ENCODE measurements at places on chromosomes 11 and 22.

GRCh38 chr11:97574976-97575665, 1185.3 kb downstream of the JRKL start:
- DNase-seq, result no peak
- no peak overlapping the region for H3K4me3 ChIP-seq
- no peaks in the 10 kb centered on the region for H3K4me1 ChIP-seq
- no peaks in the 10 kb centered on the region for H3K27me3 ChIP-seq
- H3K36me3 ChIP-seq, result no peaks in the 10 kb centered on the region

DNA sequence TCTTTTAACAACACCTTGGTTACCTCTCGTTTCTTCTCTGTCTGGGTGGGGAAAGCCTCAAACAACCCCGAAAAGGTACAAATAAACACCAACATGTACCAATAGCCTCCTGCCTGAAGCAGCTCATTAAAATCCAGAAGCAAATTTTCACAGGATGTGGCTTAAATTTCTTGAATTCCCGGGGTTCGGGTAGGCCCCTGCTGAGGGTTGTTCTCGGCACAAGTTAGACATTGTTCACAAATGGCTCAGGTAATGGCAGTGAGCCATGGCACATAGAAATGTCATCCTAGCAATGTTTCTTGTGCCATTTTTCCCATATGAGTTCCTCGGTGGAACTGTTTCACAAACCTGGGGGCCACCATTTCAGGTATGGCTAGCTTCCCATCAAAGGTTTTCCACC, 19.7 kb upstream of the GLYATL1 start:
- DNase-seq, result no peak
- H3K36me3 ChIP-seq, result no peaks in the 10 kb centered on the region
- H3K27ac ChIP-seq, result no peak overlapping the region
- H3K27me3 ChIP-seq, result no peaks in the 10 kb centered on the region
- H3K4me3 ChIP-seq, result no peak overlapping the region

DNA sequence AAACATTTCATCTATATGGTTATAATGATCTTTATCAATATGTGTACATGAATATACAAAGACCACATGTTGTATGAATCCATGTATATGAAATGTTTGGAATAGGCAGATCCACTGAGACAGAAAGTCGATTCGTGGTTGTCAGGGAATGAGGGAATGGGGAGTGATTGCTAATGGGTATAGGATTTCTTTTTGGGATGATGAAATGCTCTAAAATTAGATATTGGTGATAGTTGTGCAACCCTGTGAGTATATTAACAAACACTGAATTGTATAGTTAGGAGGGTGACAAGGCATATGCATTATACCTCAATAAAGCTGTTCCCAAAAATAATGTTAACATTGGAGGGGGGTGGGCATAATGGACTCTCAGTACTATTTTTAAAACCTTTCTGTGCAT, 5.0 kb upstream of the PTPMT1 start:
- H3K27ac ChIP-seq, result no peak overlapping the region
- H3K36me3 ChIP-seq, result no peaks in the 10 kb centered on the region
- peaks cover 4% of the 10 kb centered on the region for H3K4me1 ChIP-seq
- H3K27me3 ChIP-seq, result no peaks in the 10 kb centered on the region
- no peak for DNase-seq
- H3K4me3 ChIP-seq, result no peak overlapping the region

- H3K27me3 ChIP-seq, result no peaks in the 10 kb centered on the region
- peak within 1 kb of the TSS; percentile 82 for H3K4me3 ChIP-seq
- no peak for DNase-seq
- peak within 1 kb of the TSS; percentile 92 for H3K27ac ChIP-seq
- no peaks in the 10 kb centered on the region for H3K36me3 ChIP-seq
Measured at GRCh38 chr22:35648066-35649025, at the start of gene APOL6. Gene APOL6, plus strand, starts transcription at chr22:35648446. Its CDS starts 7,980 bp downstream, at chr22:35656426.

- H3K36me3 ChIP-seq, result no peaks in the 10 kb centered on the region
- H3K4me3 ChIP-seq, result no peak overlapping the region
Measured at GRCh38 chr11:75387736-75388294, 11.5 kb upstream of the RPS3 start.

GRCh38 chr11:86802601-86803051, 2.3 kb downstream of the PRSS23 start:
- H3K36me3 ChIP-seq, result no peaks in the 10 kb centered on the region
- H3K4me1 ChIP-seq, result peaks cover 7% of the 10 kb centered on the region
- no peak for DNase-seq
- peak overlapping the region; percentile 76 for H3K4me3 ChIP-seq
- H3K27ac ChIP-seq, result no peak overlapping the region
- H3K27me3 ChIP-seq, result no peaks in the 10 kb centered on the region

- H3K27me3 ChIP-seq, result no peaks in the 10 kb centered on the region
- H3K36me3 ChIP-seq, result no peaks in the 10 kb centered on the region
- no peak overlapping the region for H3K27ac ChIP-seq
- peaks cover under 1% of the 10 kb centered on the region for H3K4me1 ChIP-seq
- DNase-seq, result no peak
Measured at GRCh38 chr11:47923667-47924066, 56.7 kb upstream of the PTPRJ start.

DNA sequence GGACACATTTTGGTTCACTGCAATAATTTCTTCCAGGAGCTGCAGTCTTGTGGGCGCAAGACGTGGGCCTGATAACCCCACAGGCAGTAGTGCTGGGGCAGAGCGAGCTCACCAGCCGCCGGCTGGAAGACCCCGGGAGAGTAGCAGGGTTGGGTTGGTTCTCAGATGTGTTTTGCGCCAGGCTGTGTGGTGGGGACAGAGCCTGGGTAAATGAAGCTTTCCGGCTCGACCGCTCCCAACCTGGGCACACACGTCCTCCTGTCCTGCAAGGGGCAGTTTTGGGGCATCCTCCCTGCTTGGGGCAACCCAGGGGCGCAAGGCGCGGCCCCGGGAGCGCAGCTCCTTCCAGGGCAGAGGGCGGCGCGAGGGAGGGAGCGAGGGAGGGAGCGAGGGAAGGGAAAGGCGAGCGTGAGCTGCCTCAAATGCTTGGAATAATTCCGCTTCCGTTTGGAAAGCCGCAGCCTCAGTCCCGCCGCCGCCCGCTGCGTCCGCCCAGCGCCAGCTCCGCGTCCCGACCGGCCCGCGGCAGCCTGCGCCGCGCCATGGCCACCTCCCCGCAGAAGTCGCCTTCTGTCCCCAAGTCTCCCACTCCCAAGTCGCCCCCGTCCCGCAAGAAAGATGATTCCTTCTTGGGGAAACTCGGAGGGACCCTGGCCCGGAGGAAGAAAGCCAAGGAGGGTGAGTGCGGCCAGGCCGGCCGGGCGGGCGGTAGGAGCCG, at the start of gene PARVA:
Gene PARVA (plus strand): TSS at position 466 of the 718 bp plus-strand sequence. CDS start 77 bp downstream, at position 543.
- H3K4me1 ChIP-seq, result peaks cover 13% of the 10 kb centered on the region
- H3K27me3 ChIP-seq, result no peaks in the 10 kb centered on the region
- peak within 1 kb of the TSS; percentile 69 for H3K4me3 ChIP-seq
- H3K27ac ChIP-seq, result peak within 1 kb of the TSS; percentile 99

Measured in ovary (tissue), 10 donors.